GM23248 (cell line): ENCODE measurements at places on chromosomes 12 and 14. TPM values are rescaled to one million over a fixed set of nuclear protein-coding genes. Genes with fewer than 3 reads are reported as not detected.
A peak's percentile ranks its signal among the peaks of the same experiment; 100 is the strongest.

DNA sequence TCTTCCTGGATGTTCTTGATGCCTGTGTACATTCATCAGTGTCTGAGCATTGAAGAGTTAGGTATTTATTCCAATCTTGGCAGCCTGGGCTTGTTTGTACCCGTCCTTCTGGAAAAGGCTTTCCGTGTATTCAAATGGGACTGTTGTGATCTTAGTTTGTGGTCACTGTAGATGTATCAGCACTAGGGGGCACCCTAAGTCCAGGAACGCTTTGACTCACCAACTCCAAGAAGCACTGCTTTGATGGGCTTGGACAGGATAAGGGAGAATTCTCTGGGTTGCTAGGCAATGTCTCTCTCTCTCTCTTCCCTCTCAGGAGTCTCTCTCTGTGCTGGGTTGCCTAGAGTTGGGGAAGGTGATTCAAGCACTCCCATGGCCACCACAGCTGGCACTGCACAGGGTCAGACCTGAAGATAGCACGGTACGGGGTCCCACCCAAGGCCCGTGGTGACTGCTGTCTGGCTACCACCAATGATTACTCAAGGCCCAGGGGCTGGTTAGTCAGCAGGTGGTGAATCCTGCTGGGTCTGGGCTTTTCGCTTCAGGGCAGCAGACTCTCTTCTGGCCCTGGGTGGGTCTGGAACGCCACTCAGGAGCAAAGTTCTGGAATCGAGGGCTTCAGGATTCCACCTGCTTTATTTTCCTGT is 211.1 kb upstream of the RGS6 start:
- H3K27me3 ChIP-seq: no peaks in the 10 kb centered on the region
- peak; percentile 87 for DNase-seq
- H3K4me3 ChIP-seq: no peak overlapping the region
- peaks cover 25% of the 10 kb centered on the region for H3K4me1 ChIP-seq

MED6 gene
- polyA plus RNA-seq: 29.4 and 31.6 TPM in 2 replicates

DNA sequence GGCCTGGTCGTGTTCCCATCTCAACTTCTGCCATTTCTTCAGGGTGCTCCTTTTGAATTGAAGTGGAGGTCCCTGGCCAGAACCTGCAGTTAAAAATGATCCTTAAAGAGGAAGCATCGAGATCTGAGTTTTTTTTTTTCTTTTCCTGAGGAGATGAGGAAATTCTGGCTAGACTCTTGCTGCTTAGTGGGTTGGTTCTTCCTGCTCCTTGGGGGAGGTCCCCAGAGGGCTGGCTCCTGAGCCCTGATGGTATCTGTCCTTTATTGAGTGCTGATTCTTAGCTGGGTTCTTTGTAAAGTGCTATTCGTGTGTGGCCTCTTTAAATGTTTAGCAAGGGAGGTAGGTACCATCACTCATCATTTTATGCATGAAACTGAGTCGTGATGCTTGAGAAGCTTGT is 11.7 kb downstream of the PELI2 start:
- no peaks in the 10 kb centered on the region for H3K36me3 ChIP-seq
- no peaks in the 10 kb centered on the region for H3K27me3 ChIP-seq
- peak; percentile 22 for DNase-seq
- no peak overlapping the region for H3K27ac ChIP-seq
- H3K4me1 ChIP-seq: no peaks in the 10 kb centered on the region
- no peak overlapping the region for H3K4me3 ChIP-seq

CDH24 gene
- 1.0 and 1.5 TPM in 2 replicates for polyA plus RNA-seq

MYH6 gene
- polyA plus RNA-seq: 0.80 TPM in 1 of 2 replicates, not detected in the other

- H3K27me3 ChIP-seq: no peaks in the 10 kb centered on the region
- no peak overlapping the region for H3K27ac ChIP-seq
- DNase-seq: no peak
Observed at GRCh38 chr12:18054925-18055619, 34.9 kb downstream of the RERGL start.

GRCh38 chr12:124111006-124111405 is 138.0 kb downstream of the ZNF664 start:
- H3K4me3 ChIP-seq: no peak overlapping the region
- no peak overlapping the region for H3K27ac ChIP-seq
- no peaks in the 10 kb centered on the region for H3K4me1 ChIP-seq
- no peaks in the 10 kb centered on the region for H3K27me3 ChIP-seq
- DNase-seq: no peak

DNA sequence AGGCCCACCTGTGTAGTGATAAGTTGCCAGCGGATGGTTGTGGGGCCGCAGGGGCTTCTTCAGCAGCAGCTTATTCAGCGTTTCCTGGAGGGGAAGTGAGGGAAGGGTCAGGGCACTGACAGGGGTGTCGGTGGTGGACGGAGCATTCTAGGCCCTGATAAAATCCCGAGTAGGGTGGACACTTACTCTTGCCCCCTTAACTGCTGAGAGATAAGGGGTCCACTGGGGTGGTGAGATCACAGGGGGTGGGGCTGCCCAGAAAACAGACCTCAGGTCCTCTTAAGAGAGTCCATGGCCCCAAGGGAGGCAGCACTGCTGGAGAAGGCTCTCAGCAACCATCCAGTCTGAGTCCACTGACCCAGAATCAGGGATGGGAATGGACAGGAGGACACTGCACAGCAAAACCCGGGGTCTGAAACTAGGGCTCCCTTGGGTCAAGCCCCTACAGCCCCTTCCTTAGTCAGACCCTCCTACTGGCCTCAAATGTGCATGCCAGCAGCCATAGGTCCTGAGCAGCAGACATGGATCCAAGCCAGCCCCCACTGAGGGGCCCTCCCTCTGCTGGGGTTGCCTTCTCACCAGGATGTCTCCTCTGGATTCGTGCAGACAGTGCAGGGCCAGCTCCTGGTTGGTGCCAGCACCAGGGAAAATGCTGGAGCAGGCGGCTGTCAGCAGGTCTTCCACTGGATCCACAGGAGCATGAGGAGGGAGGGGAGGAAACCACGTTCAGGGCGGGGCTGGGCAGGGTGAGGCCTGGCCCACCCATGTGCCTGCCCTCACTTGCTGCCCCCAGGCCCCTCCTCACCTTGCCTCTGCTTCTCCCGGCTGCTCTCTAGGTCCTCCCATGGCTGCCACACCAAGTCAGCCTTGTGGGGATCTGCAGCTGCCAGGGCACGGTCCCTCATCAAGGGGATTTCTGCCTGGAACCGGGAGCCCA is 12.1 kb upstream of the PNMA1 start:
- DNase-seq: peak; percentile 22
- no peak overlapping the region for H3K4me3 ChIP-seq
- H3K36me3 ChIP-seq: peaks cover 33% of the 10 kb centered on the region
- H3K27me3 ChIP-seq: no peaks in the 10 kb centered on the region
- peaks cover 47% of the 10 kb centered on the region for H3K4me1 ChIP-seq

DNA sequence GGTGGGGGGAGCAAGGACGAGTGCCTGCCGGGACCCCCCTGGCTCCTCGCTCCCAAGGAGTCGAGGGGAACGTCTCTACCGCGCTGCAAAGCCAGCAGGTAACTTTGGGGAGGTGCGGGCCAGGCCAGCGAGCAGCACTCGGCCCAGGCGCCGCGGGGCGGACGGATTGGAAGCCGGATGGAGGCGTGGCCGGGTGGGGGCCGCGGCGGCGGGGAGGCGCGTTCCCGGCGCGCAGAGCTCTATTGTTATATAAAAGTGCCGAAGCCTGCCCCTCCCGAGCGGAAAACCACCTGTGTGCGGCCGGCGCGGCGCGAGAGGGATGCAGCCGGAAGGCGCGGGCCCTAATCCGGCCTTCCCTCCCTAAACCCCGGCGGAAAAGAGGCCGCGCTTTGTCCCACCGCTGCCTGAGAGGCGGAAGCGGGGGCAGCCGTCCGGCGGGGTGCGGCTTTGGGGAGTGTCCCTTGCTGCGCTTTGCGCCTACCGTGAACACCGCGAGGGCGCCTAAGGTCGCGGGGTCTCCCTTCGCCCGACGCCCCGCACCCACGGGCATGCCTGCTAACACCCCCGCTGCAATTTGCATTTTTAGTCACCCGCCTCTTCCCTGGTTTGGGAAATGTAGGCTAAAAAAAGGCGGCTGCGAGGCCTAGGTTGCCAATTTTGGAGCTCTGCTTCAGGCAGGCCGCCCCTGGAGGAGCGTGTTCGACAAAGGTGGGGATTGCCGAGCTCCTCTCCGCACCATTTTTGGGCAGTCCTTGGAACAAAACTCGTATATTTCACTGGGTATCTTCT is 1.7 kb upstream of the DUSP6 start:
- peak overlapping the region; percentile 96 for H3K27ac ChIP-seq
- no peaks in the 10 kb centered on the region for H3K27me3 ChIP-seq
- H3K36me3 ChIP-seq: peaks cover 16% of the 10 kb centered on the region
- DNase-seq: peak; percentile 86
- peaks cover 6% of the 10 kb centered on the region for H3K4me1 ChIP-seq
- H3K4me3 ChIP-seq: peak overlapping the region; percentile 89

FAM181A gene
- polyA plus RNA-seq: not detected in 2 replicates

SOAT2 gene
- polyA plus RNA-seq: 0.33 and 0.43 TPM in 2 replicates

- peaks cover 16% of the 10 kb centered on the region for H3K27me3 ChIP-seq
- DNase-seq: no peak
- H3K36me3 ChIP-seq: no peaks in the 10 kb centered on the region
- no peak overlapping the region for H3K27ac ChIP-seq
- no peaks in the 10 kb centered on the region for H3K4me1 ChIP-seq
Observed at GRCh38 chr12:66664076-66664475, 14.8 kb downstream of the GRIP1 start.

- no peaks in the 10 kb centered on the region for H3K4me1 ChIP-seq
- H3K27ac ChIP-seq: no peak overlapping the region
- DNase-seq: no peak
- no peaks in the 10 kb centered on the region for H3K27me3 ChIP-seq
Observed at GRCh38 chr12:14278294-14278953, 87.1 kb upstream of the ATF7IP start.
